NCI-H187 treated with DMSO at 0.1 percent for 48 hours (cell line): ENCODE measurements at places on chromosomes 13 and 19.

DNA sequence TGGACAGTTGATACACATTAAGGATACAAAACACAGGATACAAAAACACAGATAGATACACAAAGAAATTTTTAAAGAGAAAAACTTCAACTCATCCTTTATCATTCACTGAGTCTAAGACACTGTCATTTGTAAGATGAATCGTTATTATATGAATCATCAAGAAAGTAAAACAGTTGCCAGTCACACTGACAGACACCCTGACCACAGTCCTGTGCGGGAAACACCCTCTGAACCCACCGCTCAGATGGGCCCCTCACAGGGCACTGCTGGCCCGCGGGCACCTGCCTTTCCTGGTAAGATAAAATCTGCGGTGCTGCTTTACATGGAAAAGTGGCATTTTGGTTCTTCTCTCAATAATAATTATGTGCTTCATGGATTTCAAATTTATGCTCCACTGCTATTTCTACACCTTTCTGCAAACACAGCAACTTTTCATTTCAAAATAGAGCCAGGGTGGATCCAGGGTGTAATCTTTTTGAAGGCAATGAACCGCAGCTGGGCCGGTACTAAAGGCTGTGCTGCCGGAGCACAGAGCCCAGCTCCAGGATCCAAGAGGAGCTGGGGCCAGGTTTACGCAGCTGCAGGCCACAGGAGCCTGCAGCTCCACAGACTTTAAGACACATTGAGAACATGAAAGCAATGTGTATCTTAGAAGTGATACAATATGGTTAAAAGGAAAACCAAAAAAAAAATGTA, 76.8 kb downstream of the TUBGCP3 start:
- no peak for DNase-seq

- DNase-seq, result peak; percentile 37
Measured at GRCh38 chr13:49652355-49653305, 24.3 kb downstream of the ARL11 start.

GRCh38 chr19:30003866-30004265, 61.8 kb downstream of the URI1 start:
- no peak for DNase-seq

DNA sequence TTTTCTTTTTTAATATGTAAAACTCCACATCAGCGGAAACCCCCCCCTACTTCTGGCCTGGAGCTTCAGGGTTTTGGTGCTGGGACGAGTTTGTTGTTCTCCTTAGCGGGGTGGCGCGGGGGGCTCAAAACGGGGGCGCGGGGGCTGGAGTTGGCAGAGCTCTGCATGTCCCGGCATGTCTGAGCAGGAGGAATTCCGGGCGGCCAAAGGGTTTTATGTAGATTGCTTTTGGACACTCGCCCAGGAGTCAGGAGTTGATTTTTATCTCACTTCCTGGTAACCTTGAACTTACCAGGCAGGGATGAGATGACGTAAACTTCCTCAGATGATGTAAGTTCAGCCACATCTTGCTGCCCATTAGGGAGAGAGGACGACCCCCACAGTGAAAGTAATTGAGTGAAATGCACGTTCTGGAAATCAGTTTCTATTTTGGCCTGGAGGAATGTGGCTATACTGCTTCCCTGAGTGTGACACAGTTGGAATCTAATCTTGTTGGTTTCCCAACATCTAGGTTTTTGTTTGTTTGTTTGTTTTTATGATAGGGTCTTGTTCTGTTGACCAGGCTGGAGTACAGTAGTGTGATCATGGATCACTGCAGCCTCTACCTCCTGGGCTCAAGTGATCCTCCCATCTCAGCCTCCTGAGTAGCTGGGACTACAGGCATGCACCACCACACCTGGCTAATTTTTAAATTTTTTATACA, 21.0 kb upstream of the GDF15 start:
- no peak for DNase-seq

DNA sequence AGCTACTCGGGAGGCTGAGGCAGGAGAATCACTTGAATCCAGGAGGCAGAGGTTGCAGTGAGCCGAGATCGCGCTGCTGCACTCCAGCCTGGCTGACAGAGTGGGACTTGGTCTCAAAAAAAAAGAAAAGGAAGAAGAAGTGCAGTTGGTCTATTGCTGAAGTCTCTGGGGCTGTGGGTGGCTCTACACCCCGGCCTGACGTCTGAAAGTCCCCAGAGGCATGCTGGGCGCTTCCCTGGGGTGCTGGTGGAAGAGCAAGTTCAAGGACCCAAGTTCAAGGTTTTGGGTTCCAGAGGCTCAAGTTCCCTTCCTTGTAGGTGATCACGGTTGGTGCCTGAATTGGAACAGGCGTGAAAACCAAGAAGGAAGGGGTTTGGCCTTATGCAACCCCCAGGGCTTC, 3.8 kb downstream of the HCN2 start:
- no peak for DNase-seq

- no peak for DNase-seq
Measured at GRCh38 chr13:90443268-90443667, 904.2 kb upstream of the MIR17HG start.

DNA sequence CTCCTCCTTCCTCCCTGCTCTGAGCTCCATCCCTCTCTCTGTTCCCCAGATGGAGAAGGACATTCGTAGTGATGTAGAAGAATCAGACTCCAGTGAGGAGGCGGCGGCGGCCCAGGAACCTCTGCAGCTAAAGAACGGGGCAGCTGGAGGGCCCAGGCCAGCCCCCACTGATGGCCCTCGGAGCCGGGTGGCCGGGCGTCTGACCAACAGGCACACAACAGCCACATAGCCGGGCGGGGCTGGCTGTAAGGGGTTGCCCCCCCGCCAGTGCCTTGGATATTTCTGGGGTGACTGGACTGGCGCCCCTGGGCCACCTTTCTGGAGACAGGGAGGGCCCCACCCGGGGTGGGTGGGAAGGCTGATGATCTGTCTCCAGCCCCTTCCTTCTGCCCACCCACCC, 46.3 kb downstream of the CD320 start:
- no peak for DNase-seq

DNA sequence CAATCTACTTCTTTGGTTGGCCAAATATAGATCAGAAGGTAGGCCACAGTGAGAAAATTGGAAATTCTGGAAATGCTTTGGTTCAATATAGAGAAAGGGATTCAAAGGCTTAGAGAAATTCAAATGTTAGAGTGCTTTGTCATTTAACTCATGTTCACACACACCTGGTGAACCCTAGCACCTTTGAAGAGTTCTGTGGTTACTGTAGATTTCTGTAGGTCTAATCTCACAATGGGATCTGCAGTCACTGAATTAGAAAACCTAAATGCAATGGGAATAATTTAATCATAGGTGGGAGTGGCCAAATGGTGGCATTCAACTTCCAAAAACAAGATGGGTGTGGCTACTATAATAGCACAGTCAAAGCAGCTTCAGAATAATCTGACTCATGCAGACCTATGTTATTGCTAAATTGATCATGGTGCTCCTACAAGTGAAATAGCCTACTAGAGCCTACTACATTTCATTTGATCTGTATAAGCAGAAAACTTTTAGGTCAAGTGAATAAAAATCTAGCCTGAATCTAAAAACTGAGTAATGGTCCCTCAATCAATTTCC, 1152.9 kb downstream of the PCDH9 start:
- DNase-seq, result no peak

DNA sequence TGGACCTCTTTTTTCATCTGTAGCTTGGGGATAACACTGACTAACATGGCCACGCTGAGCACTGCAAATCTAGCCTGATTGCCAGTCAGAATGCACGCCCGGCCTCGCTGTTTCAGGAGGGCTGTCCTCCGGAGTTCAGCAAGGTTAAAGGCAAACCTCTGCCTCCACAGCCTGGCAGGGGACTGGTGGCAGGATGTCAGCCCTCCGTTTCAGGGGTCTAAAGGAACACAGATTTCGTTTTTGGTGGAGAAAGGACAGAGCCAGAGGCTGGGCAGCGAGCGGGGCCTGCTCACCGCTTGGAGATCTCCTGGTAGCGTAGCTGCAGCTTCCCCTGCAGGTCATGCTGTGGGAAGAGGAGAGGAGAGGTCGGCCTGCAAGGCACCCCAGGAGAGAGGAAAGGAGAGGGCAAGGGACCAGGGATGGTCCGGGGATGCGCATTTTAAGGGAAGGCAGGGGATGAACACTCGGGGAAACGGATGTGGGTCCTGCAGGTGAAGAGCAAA, 560 bp downstream of the NDUFA7 start:
- no peak for DNase-seq

DNA sequence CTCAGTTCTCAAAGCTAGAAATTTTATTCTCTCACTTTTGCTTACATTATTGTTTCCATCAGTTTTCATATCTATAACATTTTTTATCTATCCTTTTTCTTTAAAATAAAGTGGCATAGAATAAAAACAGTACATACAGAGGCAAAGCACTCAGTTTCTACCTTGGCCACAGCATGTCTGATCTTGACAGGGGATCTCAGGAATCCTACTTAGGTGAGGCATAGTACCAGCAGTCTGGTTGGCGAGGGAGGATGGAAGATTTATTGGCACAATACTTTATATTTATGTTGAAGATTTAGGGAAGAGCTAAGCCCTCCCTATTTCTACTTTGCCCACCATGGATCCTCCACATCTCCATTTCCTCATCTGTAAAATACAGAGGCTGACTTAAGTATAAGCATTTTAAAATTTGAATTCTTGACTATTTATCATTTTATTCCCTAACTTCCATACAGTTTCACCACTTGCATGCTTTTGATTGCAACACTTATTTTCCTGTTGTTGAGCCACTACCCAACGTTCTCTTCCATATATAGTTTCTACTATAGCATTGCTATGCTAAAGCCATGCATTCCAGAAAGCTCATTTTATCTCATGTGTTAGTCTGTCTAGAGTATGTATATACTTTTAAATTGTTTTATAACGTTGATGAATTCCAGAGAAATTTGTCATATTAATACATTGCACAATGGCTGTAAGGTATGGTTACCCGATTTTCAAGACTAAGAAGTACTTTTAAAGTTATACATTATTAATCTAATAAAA, 506.7 kb downstream of the KCTD12 start:
- no peak for DNase-seq

GRCh38 chr19:45050036-45050435, 11.2 kb downstream of the CLASRP start:
- DNase-seq, result no peak

DNA sequence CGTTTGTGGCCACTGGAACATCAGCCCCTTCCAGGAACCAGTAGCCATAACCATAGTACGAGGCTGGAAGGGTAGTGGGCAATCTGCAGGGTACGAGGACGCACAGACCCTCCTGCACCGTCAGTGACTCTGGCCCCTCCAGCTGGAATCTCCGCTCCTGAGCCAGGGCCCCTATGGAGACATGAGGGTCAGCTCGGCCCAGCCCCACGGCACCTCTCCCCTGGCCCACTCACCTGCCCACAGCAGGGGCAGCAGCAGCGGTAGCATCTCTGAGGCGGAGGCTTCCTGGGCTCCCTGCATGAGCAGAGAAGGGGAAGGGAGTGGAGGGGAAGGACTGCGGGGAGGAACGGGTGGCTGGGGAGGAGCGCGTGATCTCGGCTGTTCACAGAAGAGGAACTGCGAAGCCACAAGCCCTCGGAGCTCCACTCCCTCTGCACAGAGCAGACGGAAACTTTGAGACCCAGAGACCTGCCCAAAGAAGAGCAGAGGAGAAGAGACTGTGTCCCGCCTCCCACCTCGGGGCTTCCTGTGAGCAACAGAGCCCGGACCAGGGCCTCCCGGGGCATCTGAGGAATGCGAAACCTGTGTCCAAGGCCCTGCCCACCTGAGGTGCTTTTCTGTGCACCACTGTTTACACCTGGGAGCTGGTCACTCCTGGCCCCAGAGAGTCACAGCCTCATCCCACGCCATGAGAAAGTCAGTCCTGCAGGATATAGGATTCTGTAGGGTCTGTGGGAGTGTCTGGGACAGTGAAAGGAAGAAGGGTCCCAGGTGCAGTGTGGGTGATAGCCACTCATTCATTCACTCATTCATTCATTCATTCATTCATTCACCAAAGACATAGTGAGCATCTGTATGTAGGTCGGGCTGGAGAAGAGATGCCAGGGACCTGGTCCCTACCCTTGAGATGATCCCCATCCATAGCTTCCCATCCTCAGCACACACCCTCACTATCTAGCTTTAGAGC, at the start of gene SIGLEC6:
Gene SIGLEC6 (minus strand): TSS at position 322 of the 967 bp plus-strand sequence. CDS start 22 bp downstream, at position 300.
- DNase-seq, result no peak

- peak; percentile 16 for DNase-seq
Measured at GRCh38 chr19:33771384-33772101, 25.1 kb upstream of the KCTD15 start.

GRCh38 chr13:43039966-43040365, 16.6 kb downstream of the DNAJC15 start:
- no peak for DNase-seq

DNA sequence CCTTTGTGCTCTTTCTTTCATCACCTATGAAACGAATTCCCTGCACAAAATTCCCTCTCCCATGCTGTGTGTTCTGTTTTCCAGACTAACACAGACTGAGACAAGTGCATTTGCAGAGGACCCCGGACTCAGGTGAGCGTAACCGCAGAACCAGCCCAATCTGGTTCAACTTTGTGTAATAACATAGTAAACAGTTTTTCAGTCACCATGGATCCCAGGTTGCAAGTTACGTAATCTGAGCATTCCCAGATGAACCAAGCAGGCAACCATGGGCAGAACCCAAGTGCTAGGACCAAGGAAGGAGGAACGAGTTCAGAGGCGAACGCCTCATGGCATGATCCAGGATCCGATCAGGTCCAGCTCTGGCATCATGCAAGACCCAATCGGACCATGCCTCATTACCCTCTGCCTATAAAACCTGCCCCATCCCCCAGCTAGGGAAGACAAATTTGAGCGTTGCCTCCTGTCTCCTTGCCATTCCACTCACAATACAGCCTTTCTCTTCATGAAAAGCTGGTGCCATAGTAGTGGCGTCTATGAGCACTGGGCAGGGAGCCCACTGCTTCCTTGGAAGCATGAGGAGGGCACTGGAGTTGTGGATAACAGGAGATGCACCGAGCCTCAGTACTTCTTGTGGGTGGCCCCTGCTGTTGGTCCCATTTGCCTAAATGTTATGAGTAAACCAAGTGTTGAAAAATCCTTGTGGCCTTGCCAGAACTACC, 107.6 kb downstream of the ABCC4 start:
- no peak for DNase-seq

- DNase-seq, result no peak
Measured at GRCh38 chr13:67069117-67069767, 160.9 kb downstream of the PCDH9 start.

DNA sequence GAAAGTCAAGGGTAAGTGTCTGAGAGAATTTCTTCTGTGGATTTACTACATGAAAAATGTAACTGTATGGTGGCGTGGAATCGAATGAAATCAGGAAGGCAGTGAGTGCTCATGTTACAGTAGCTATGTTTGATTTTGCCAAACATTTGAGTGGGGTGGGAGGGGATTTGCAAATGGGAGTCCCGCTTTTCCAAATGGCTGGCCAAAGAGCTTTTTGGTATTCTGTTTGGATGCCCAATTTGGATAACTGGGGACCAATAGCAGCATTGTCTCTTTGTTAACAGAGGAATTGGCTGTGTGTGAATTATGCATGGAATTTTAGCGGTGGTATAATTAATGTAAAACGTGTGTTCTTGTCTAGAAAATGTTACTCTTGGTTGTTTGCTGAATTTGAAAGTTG, 17.8 kb downstream of the HNRNPM start:
- no peak for DNase-seq

DNA sequence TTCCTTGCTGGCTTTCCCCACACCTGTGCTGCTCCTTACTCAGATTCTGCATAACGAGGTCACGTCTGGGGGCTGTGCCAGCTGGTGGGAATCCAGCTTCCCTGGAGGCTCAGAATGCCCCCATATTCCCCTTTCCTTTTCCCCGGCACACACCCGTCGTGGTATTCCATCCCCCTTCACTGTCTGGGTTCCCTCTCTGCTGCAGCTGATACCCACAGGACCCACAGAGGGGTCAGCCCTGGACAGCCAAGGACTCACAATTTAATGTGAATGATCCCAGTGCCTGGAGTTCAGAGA, 4.2 kb upstream of the MYH14 start:
- no peak for DNase-seq

- DNase-seq, result no peak
Measured at GRCh38 chr13:31072041-31072440, 89.7 kb downstream of the HSPH1 start.
